ENCODE measurements at places on chromosomes 12 and 14. TPM values are rescaled to one million over a fixed set of nuclear protein-coding genes. Genes with fewer than 3 reads are reported as not detected.

DNA sequence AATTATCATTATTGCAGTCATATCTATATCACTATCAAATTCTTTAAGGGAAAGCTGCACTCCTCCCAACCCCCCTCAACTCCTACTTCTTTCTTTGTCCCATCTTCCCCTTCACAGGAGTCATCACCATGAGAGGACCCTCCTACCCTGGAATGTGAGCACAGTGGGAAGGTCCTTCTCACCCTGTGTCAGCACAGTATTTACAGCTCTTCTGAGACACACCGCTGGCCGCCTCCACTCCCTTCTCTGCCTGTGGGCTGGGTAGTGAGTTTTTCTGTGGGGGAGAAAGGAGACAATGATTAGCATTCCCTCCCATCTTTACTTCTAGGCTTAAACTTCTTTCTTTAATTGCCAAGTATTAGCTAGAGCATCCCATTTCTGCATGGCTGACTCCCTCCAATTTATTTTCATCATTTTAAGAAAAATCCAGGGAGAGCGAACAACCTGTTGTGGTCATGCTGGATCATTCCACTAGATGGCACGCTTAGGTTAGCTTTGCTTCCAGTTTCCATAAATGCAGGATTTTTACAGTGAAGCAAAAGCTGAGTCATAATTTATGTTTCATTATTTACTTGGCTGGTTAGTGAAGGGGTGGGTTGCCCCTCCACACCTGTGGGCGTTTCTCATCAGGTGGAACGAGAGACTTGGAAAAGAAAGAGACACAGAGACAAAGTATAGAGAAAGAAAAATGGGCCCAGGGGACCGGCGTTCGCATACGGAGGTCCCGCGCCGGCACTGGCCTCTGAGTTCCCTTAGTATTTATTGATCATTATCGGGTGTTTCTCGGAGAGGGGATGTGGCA, 188.5 kb downstream of the ALX1 start:
- H3K4me1 ChIP-seq = peaks cover 6% of the 10 kb centered on the region
- no peaks in the 10 kb centered on the region for H3K36me3 ChIP-seq
- peak overlapping the region; percentile 10 for H3K27ac ChIP-seq

DNA sequence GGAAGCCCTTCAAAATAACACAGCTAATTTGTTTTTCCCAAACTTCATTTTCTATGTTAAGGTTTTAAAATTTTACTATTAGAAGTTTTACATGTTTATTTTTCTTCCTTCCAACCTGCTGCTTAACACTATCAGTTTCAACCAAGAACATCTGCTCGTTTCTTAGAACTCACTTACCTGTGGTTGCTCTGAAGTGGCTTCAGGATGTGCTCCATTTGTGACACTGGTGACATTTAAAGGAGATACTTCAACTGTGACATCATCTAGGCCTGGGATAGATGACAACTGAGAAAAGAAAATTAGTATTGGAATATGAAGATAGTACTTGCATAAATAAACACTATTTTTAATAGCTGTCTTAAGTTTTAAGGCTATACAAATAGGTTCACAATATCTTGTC, 17.9 kb downstream of the WASHC3 start:
- H3K4me1 ChIP-seq = no peaks in the 10 kb centered on the region
- no peak overlapping the region for H3K4me3 ChIP-seq
- H3K27ac ChIP-seq = no peak overlapping the region
- no peaks in the 10 kb centered on the region for H3K27me3 ChIP-seq
- no peak for DNase-seq

DNA sequence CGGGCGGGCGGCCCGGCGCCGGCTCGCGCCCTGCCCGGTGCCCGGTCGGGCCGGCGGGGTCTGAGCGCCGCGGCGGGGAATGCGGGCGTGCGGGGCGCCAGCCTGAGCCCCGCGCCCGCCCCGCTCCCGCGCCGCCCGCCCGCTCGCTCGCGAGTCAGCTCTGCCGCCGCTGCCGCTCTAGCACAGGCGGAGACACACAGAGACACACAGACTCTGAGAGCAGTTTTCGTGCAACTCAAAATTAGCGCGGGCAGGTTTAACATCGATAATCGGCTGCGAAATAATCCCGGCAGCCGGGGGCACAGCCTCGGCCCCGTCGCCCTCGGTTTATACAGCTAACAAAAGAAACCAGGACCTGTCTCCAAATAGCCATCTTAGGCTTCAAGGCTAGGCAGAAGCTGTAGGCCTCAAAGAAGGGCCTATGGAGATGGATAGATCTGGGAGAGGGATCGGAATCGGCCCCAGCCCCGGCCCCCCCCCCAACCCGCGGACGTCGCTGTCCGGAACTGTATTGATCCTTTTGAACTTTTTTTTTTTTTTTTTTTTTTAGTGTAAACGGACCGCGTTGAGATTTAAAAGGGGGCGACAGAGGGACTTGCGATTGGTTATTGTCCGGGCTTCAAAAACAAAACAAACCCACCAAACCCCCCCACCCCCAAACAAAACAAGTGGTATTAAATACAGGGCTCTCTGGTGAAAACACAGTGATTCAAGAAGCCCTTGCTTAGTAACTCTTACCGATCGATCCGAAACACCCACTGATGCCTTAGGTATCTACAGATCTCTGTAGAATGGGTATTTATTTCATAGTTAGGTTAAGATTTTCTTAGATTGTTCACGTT, 1.1 kb downstream of the ARID2 start:
- H3K27ac ChIP-seq = peak overlapping the region; percentile 100
- no peaks in the 10 kb centered on the region for H3K36me3 ChIP-seq
- peak overlapping the region; percentile 39 for H3K4me3 ChIP-seq
- H3K27me3 ChIP-seq = no peaks in the 10 kb centered on the region
- DNase-seq = peak; percentile 46

SLC5A8 gene
- total RNA-seq = 71.7 TPM

RBP5 gene
- total RNA-seq = not detected

FOXG1 gene
- 0.11 TPM for total RNA-seq

PDZRN4 gene
- total RNA-seq = 2.9 TPM

TMEM117 gene
- 32.4 TPM for total RNA-seq
